ENCODE measurements at places on chromosomes 16 and 17.

- no peaks in the 10 kb centered on the region for H3K27me3 ChIP-seq
- H3K4me3 ChIP-seq: peak overlapping the region; percentile 28
- peaks cover 15% of the 10 kb centered on the region for H3K36me3 ChIP-seq
- no peak for DNase-seq
Measured at GRCh38 chr16:28910086-28911031, 14.7 kb downstream of the RABEP2 start.

GRCh38 chr17:3027786-3028532 lies 35.4 kb downstream of the OR1D5 start:
- H3K27ac ChIP-seq: no peak overlapping the region
- H3K36me3 ChIP-seq: peaks cover 41% of the 10 kb centered on the region
- H3K4me3 ChIP-seq: no peak overlapping the region
- H3K27me3 ChIP-seq: no peaks in the 10 kb centered on the region

DNA sequence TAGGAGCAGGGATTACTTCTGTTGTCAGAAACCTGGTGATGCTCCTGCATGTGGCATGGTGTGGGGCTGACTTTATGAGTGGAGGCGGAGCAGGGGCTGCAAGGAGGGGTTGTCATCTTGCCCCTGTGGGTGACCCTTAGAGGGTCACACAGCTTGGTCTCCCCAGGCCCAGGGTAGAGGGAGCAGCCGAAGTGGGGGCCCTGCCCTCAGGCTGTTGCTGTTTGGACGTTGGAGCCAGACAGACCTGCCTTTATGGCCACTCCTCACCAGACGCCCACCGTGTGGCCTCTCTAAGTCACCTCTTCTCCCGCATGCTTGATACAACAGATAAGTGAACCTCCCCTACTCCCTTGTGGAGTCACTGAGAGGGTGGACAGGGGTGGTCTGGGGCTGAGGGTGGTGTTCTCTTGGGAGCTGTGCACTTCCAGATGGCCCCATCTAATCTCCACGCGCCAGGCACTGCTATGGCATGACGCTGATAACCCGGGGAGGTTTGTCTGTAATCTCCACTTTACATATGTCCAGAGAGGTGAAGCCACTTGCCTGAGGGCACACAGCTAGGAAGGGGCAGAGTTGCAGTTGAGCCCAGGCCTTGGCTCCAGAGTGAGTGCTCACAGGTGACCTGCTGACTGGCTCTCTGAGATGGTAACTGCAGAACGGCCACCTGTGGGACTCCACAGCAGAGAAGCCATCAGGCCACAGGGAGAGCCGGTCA lies 10.0 kb downstream of the MAP2K3 start:
- H3K27me3 ChIP-seq: no peaks in the 10 kb centered on the region
- no peak for DNase-seq
- peak overlapping the region; percentile 3 for H3K27ac ChIP-seq
- peaks cover 30% of the 10 kb centered on the region for H3K4me1 ChIP-seq
- H3K4me3 ChIP-seq: no peak overlapping the region

DNA sequence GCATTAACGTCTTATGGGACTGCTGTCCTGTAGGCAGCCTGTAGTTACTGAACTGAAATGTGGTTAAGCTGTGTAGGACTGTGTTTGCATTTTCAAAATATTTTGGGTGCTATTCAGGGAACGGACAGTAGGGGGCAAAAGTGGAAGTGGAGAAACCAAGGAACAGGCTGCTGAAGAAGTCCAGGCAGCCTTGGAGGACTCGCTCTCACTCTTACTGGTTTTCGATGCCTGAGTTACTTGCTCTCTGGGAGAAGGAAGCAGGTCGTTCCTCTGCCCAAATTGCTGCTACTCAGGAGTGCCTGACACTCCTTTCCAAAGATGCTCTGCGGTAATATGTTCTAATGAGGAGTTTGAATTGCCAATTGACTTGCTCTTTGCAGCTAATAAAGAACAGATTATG lies 64.5 kb upstream of the RBFOX1 start:
- no peak for DNase-seq
- no peak overlapping the region for H3K4me3 ChIP-seq
- H3K36me3 ChIP-seq: peaks cover 1% of the 10 kb centered on the region
- no peaks in the 10 kb centered on the region for H3K27me3 ChIP-seq
- no peak overlapping the region for H3K27ac ChIP-seq

DNA sequence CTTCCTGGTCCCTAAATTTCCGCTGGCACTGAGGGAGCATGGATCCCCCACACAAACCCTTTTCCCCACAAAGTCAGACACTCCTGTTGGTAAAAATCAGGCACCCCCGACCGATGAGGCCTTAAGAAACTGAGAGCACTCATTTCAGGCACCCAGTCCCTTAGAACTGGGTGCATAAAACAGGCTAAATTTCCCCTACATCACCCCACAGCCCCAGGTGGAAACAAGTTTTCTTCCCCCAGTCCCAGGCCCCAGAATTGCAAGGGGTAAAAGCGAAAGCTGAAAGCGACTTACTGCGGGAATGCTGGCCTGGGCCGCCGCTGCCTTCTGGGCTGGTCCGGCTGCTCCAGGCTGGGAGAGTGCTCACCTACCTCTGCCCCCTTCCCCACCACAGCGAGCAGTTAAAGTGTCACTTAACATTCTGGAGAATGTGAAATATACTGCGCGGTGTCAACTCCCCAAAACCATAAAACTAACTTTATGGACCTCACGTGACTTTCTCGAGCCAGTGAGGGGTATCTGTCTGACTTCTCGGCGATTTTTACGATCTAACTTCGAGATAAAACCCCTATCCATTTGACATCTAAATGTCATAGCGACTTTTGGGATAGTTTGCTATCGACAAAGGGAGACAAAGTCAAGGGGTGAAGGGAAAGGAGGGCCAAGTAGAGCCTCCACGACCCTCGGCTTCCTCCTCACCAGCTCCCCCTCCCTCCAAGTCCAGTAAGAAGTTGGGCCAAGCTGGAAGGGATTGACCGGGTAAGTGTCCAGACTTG lies at the start of gene HOXB3:
Gene HOXB3, minus strand, starts transcription at position 411 of the 776 bp plus-strand sequence. CDS start 37,767 bp downstream, outside the sequence.
- H3K4me1 ChIP-seq: peaks cover 17% of the 10 kb centered on the region
- peaks cover 50% of the 10 kb centered on the region for H3K27me3 ChIP-seq

- H3K4me3 ChIP-seq: no peak overlapping the region
- no peak for DNase-seq
- no peaks in the 10 kb centered on the region for H3K4me1 ChIP-seq
- H3K27me3 ChIP-seq: peaks cover 11% of the 10 kb centered on the region
Measured at GRCh38 chr16:80375973-80376372, 164.8 kb upstream of the DYNLRB2 start.

GRCh38 chr17:70116919-70117318 lies 41.9 kb downstream of the KCNJ16 start:
- H3K36me3 ChIP-seq: no peaks in the 10 kb centered on the region
- H3K27me3 ChIP-seq: peaks cover 8% of the 10 kb centered on the region
- no peak overlapping the region for H3K4me3 ChIP-seq

GRCh38 chr17:1796800-1797199 lies 32.9 kb downstream of the SMYD4 start:
- no peaks in the 10 kb centered on the region for H3K27me3 ChIP-seq
- peaks cover 11% of the 10 kb centered on the region for H3K36me3 ChIP-seq
- H3K4me1 ChIP-seq: peaks cover 6% of the 10 kb centered on the region
- DNase-seq: no peak
- no peak overlapping the region for H3K4me3 ChIP-seq
- peak overlapping the region; percentile 42 for H3K27ac ChIP-seq

GRCh38 chr17:31733326-31733725 lies 125.7 kb downstream of the COPRS start:
- DNase-seq: no peak
- peaks cover 2% of the 10 kb centered on the region for H3K36me3 ChIP-seq
- H3K27me3 ChIP-seq: peaks cover 4% of the 10 kb centered on the region
- H3K27ac ChIP-seq: no peak overlapping the region
- no peak overlapping the region for H3K4me3 ChIP-seq
- H3K4me1 ChIP-seq: no peaks in the 10 kb centered on the region

- peaks cover 7% of the 10 kb centered on the region for H3K27me3 ChIP-seq
- H3K27ac ChIP-seq: no peak overlapping the region
- no peak for DNase-seq
- H3K36me3 ChIP-seq: peaks cover 7% of the 10 kb centered on the region
- no peak overlapping the region for H3K4me3 ChIP-seq
Measured at GRCh38 chr16:16175296-16175695, 48.0 kb downstream of the ABCC6 start.

- H3K36me3 ChIP-seq: peaks cover 8% of the 10 kb centered on the region
- no peak overlapping the region for H3K4me3 ChIP-seq
- no peaks in the 10 kb centered on the region for H3K4me1 ChIP-seq
- no peak overlapping the region for H3K27ac ChIP-seq
- no peak for DNase-seq
- H3K27me3 ChIP-seq: peaks cover 9% of the 10 kb centered on the region
Measured at GRCh38 chr16:3362931-3363330, 7.2 kb downstream of the OR2C1 start.

GRCh38 chr17:44530896-44531418 lies 26.3 kb upstream of the FZD2 start:
- DNase-seq: no peak
- no peak overlapping the region for H3K4me3 ChIP-seq
- peaks cover 3% of the 10 kb centered on the region for H3K27me3 ChIP-seq
- no peak overlapping the region for H3K27ac ChIP-seq
- peaks cover 10% of the 10 kb centered on the region for H3K4me1 ChIP-seq

DNA sequence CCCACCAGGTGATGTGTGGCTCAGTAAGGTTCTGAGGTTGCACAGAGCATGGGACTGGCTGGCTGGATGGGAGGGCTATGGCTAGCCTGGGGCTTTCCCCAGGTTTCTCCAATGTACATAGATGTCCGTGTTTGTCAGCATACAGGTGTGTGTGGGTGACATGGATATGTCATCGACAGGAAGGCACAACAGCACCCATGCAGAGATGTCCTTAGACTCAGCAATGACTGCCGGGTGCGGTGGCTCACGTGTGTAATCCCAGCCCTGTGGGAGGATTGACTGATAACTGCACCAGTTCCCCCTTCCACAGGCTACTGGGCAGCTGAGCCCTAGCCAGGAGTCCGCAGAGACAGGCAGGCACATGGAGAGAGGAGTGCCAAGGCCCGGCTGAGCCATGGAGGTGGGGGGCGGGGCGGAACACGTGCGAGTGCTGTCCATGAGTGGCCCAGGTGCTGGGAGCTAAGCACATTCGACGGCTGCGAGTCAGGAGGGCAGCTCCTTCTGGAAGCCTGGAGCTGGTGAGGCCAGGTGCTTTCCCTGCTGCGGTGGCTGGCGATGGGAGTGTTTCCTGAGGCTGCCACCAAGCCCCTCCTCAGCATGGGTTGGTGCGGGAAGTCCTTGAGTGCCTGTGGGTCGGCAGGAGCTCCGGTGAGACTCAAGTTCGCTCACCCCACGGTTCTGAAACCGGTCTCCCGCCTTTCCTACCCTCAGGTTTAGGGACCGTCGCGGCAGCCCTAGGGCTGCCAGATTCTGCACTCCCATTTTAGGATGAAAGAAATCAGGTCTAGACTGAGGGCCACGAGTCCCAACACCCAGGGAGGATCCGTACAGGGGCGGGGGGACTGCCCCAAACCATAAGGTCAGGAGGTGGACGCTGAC lies 858 bp upstream of the ASPSCR1 start:
- peak overlapping the region; percentile 96 for H3K27ac ChIP-seq
- no peaks in the 10 kb centered on the region for H3K36me3 ChIP-seq
- peak overlapping the region; percentile 100 for H3K4me3 ChIP-seq
- peaks cover 20% of the 10 kb centered on the region for H3K4me1 ChIP-seq

- peaks cover 5% of the 10 kb centered on the region for H3K27me3 ChIP-seq
- H3K27ac ChIP-seq: no peak overlapping the region
- peaks cover 2% of the 10 kb centered on the region for H3K4me1 ChIP-seq
- DNase-seq: no peak
- peaks cover 4% of the 10 kb centered on the region for H3K36me3 ChIP-seq
Measured at GRCh38 chr17:37691807-37692206, 48.6 kb upstream of the DDX52 start.

- no peak overlapping the region for H3K27ac ChIP-seq
- peaks cover 15% of the 10 kb centered on the region for H3K27me3 ChIP-seq
- no peak for DNase-seq
Measured at GRCh38 chr16:3952737-3953131, 72.2 kb upstream of the CREBBP start.

DNA sequence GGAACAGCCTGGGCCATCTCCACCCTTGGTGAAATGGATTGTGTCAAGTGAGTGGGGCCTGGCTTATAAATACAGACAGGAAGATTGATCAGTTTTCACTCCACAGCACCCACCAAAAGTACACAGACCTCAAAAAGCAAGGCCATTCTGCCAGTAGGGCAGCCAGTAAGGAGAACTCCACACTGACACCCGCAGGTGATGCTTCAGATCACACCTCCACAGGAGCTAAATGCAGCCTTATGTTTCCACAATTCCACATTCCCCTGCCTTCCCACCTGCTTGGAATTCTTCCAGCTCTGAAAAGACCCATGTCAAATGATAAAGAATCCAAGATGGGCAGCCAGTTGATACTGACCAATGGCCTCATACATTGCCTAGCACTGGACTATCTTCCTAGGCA lies 191.1 kb downstream of the ZFHX3 start:
- peaks cover 17% of the 10 kb centered on the region for H3K4me1 ChIP-seq
- H3K27me3 ChIP-seq: peaks cover 4% of the 10 kb centered on the region
- no peak for DNase-seq

DNA sequence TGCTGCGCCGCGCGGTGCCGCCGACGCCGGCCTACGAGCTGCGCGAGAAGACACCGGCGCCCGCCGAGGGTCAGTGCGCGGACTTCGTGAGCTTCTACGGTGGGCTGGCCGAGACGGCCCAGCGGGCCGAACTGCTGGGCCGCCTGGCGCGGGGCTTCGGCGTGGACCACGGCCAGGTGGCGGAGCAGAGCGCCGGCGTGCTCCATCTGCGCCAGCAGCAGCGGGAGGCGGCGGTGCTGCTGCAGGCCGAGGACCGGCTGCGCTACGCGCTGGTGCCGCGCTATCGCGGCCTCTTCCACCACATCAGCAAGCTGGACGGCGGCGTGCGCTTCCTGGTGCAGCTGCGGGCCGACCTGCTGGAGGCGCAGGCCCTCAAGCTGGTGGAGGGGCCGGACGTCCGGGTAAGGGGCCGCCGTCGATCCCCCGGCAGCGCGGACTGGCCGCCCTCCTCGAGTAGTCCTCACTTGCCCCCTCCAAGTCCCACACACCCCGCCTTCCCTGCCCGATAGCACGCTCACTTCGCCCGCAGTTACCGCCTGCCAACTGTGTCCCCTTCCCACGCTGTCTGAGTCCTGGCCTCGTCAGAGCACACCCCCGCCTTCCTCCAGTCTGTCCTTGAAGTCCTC lies 470 bp downstream of the MLYCD start:
- H3K27ac ChIP-seq: peak overlapping the region; percentile 87
- no peaks in the 10 kb centered on the region for H3K27me3 ChIP-seq
- H3K4me1 ChIP-seq: peaks cover 28% of the 10 kb centered on the region
- H3K4me3 ChIP-seq: peak overlapping the region; percentile 95

- no peak for DNase-seq
- H3K36me3 ChIP-seq: no peaks in the 10 kb centered on the region
- peaks cover 7% of the 10 kb centered on the region for H3K27me3 ChIP-seq
- H3K4me3 ChIP-seq: no peak overlapping the region
Measured at GRCh38 chr17:49021095-49021767, 24.0 kb downstream of the IGF2BP1 start.

- peaks cover 14% of the 10 kb centered on the region for H3K27me3 ChIP-seq
- no peak overlapping the region for H3K4me3 ChIP-seq
- peaks cover 3% of the 10 kb centered on the region for H3K36me3 ChIP-seq
- no peaks in the 10 kb centered on the region for H3K4me1 ChIP-seq
- no peak for DNase-seq
Measured at GRCh38 chr16:31535737-31536136, 8.0 kb downstream of the AHSP start.

Measured in memory B cell (primary cell).